ENCODE measurements at places on chromosomes 2 and 18.

DNA sequence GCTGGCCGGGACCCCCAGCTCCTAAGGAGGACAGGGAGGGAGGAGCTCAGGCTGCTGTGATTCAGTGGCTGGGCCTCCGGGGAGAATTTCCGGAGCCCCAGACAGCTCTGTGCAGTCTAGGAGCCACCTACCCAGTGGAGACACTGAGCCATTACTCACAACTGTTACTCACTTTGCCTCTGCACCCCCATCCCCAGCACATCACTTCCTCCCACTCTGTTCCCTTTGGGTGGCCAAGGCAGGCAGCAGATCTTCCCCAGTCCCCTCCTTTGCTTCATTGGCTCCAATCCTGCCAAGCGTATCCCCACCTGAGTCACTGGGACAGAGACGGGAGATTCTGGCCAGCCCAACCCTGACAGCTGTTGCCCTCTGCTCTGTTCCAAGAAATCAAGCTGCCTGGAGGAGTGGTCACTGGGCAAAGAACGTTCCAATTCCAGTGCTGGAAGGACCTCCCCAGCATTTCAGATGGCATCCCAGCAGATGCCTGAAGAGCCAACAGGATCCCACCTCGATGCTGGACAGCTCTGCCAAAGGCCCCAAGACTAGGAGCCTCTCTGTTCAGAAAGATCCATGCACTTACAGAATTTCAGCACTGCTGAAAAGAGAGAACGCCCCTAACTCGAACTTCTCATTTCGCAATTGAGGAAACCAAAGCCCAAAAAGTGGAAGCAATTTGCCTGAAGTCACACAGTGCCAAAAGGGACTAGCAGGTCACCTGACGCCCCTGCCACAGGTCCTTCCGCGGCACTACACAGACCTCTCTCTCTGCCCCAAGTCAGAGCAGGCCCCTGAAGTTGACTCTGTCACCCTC lies 68.3 kb downstream of the TNS1 start:
- DNase-seq, result no peak

GRCh38 chr2:18603854-18604530 lies 14.6 kb upstream of the NT5C1B start:
- no peak for DNase-seq

- no peak for DNase-seq
These were observed 8.0 kb upstream of the GPR75 start for GRCh38 chr2:53867773-53868172.

DNA sequence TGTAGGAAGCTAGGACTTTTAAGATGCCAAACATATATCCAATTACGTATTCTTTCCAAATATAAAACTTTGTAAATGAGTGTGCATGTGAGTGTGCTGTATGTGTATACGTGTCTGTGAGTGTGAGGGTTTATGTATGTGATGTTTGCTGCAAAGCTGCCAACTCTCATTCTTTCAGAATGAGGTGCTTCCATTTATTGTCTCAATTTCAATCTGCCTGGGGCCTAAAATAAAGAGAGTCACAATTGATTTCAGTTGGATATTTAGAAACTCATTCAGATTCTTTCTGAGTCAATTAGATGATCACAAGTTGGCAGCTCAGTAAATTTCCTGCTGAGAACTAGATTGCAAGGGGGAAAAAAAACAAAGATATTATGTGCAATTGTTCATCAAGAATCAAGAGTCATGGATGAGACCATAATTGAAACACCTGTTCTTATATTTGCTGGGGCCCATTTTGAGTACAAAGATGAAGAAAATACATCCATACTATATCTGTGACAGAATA lies 621.2 kb upstream of the ACVR2A start:
- DNase-seq, result no peak

DNA sequence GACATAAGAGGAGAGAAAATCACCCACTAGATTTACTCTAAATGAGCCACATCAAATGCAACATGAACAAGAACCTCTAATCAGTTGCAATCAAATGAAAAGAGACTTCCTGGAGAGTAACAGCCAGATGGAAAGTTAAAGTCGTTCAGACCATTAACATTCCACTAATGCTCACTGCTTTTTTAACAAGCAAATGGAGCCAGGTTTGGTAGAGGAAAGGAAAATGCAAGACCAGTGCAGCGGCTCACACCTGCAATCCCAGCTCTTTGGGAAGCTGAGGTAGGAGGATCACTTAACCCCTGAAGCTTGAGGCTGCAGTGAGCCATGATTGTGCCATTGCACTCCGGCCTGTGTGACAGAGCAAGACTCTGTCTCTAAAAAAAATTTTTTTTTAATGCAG lies 48.5 kb downstream of the CACNB4 start:
- DNase-seq, result no peak

- no peak for DNase-seq
These were observed 56.2 kb downstream of the PXDN start for GRCh38 chr2:1688161-1688560.

DNA sequence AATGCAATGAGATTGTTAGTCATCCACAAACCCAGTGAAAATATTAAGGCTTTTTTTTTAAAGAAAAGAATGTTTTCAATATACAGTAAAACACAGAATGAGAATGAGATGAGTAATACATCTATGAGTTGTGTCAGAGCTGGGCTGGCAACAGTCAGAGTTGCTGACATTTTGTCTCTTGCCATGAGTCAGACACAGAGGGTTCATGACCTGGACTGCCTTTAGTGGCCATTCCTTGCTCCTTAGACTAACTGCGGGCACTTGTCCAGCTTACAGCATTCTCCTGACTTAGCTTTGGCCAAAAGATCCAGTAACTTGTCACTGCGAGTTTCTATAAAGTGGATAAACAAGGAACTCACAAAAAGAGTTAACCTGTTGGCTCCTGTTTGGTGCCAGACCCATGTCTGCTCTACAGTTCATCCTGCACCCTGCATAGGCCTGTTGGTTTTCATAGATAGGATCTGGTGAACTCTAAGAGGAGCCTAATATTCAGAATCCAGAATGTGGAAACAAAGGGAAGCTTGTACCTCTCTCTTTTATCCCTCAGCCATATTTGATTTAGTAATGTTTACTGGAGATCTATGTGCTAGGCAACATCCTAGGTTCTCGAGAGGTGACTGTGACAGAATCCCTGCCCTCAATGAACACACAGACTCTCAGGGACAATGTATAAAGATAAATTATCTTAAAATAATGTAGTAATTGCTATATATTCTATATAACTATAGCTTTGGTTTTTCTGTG lies 391.5 kb upstream of the VWC2L start:
- no peak for DNase-seq

DNA sequence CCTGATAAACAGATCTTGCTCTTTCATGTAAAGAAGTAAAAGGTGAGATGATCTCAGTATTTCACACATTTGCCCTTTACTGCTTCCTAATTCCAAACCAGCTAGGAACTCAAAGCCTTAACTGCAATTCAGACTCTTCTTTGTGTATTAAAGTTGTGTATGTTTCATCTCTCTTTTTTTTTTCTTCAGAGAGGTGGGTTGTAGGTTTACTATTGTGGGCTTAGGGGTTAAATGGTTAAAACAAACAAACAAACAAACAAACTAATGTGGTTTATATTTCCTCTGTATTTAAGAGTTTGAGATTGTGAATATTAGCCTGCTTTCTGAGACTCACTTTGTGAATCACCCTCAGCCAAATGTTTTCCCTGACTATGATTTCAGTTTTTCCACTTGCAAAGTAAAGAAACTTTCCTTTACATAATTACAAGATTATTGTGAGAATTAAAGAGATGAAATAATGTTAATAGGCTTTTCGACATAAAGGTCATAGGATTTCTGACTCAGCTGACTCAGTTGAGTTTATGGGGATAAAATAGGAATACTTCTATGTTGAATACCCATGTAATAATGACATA lies 2.8 kb downstream of the GULP1 start:
- no peak for DNase-seq

GRCh38 chr2:148300544-148300943 lies 279.7 kb downstream of the MBD5 start:
- DNase-seq, result no peak

GRCh38 chr2:99956232-99957030 lies 186.0 kb downstream of the AFF3 start:
- no peak for DNase-seq

GRCh38 chr2:45898819-45899218 lies 247.3 kb downstream of the PRKCE start:
- DNase-seq, result no peak

DNA sequence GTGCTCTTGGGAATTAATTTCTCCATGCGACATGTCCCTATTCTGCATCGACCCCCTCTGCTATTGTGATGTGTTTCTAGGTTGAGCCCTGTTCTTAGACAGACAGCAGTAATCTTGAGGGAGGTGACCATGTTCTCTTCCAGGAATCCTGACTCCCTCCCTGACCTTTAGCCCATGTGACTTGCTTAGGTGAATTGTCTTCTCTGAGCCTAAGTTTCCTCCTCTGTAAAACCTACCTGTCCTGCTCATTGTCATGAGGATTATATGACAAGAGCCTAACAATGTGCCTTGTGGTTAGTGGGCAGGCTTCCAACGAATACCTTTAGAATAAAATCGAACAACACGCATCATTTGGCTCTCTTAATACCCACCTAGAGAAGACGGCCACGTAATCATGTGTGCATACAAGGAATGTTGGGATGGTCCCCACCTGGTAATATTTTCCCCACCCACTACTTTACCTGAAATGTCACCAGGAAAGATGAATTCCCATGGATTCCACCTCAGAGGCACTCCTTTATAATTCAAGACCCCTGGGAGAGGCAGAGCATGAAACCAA lies 59.8 kb downstream of the HAUS1 start:
- no peak for DNase-seq

- DNase-seq, result no peak
These were observed 13.9 kb upstream of the ATL2 start for GRCh38 chr2:38390947-38391346.

- DNase-seq, result no peak
These were observed 16.5 kb upstream of the FAHD2A start for GRCh38 chr2:95386031-95386430.

DNA sequence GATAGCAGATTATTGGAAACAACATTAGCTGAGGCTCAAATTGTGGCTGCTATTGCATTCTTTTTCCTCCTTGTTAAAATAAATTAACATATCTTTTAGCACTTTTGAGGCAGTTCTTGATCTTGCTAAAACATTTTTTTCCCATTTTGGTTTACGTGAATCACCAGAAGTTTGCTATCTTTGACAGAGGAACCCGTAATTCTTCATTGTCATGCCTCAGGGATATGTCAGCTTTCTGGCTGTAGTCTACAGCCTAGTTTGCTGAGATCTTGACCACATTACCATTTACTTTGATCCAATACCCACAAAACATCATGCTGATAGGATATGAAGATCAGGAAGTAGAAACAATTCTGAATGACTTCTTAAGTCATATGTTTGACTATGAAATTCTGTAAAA lies 25.1 kb upstream of the FANCL start:
- DNase-seq, result no peak

- no peak for DNase-seq
These were observed 6.2 kb downstream of the MPPE1 start for GRCh38 chr18:11901826-11902438.

GRCh38 chr2:30446602-30447148 lies 371 bp upstream of the LCLAT1 start:
- DNase-seq, result no peak

- no peak for DNase-seq
These were observed 80.9 kb downstream of the NCOA1 start for GRCh38 chr2:24571828-24572442.

DNA sequence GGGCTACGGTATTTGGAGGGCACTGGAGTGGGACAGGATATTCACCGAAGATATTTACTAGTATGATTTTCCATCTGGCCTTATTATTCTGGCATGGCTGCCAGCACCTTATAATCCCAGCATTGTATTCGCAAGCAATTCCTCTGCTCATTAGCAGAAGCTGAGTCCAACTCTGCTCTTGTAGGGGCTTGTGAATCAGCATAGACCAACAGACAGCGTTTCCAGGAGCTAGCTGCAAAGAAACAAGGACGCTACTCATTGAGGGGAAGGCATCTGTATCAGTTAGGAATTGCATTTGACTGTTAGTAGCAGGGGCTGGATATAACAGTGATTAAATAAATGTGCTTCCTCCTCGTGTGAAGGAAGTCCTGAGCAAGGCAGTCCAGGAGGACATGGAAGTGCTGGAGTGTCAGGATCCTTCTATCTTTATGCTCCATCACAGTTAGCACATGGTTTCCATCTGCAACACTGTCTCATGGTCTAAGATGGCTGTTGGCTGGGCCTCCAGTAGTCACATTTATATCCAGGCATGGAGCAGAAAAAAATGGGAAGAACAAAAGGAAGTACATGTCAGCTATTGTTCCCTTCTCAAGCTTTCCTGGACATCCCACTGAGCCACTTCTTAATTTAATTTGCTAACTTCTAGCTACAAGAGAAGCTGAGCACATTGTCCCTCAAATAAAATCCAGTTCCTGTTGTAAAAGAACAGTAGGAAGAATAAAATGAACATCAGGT lies 214.1 kb downstream of the C1D start:
- no peak for DNase-seq

GRCh38 chr18:58021504-58021903 lies 22.5 kb upstream of the NEDD4L start:
- no peak for DNase-seq

DNA sequence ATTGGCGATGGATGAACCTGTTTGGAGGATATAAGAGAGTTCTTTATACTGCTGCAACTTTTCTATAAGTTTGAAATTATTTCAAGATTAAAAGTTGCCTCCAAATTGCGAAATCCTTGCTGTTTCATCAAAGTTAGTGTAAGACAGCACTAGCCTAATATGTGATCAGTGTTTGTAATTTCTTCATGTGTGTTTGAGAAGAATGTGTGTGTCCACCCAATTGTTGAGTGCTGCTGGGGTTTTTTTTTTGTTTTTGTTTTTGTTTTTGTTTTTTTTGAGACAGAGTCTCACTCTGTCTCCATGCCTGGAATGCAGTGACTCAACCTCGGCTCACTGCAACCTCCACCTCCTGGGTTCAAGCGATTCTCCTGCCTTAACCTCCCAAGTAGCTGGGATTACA lies 33.4 kb downstream of the CDK15 start:
- DNase-seq, result no peak

- DNase-seq, result no peak
These were observed 363.0 kb upstream of the FANCL start for GRCh38 chr2:58604096-58604495.

DNA sequence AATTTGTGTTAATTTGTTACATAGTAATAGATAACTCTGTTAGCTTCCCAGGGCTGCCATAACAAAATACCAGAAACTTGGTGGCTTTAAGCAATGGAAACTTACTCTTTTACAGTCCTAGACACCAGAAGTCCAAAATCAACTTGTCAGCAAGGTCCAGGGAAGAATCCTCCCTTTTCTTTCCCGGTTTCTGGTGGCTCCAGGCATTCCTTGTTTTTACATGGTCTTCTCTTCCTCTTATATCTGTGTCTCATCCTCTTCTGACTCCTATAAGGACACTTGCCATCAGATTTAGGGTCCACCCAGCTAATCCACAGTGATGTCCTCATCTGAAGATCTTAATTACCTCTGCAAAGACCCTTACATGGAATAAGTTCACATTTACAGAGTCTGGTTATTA lies 95.6 kb downstream of the DDX1 start:
- DNase-seq, result no peak

DNA sequence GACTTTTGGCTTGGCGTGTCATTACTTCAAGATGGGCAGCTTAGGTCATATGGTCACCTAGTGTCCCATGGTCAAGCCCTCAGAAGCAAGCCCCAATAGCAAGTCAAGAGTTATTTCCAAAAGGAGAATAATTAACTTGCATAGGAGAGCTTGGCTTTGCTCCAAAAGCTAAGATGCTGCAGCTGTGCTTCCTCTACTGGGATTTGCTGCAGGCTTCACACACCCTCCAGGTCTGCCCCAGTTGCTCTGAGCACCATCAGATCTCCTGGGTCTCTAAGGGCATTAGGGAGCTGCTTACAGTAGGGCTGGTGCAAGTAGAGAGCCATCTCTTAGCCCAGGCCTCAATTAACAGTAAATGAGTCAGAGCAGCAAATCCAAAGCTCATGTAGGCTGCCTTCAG lies 46.6 kb downstream of the THUMPD2 start:
- DNase-seq, result no peak

Data from GM12891 (cell line).